CD4-positive, CD25-positive, alpha-beta regulatory T cell (primary cell): ENCODE measurements at places on chromosomes 6 and 20.

GRCh38 chr6:31049518-31049917 lies 39.2 kb downstream of the MUC22 start:
- no peak for DNase-seq

DNA sequence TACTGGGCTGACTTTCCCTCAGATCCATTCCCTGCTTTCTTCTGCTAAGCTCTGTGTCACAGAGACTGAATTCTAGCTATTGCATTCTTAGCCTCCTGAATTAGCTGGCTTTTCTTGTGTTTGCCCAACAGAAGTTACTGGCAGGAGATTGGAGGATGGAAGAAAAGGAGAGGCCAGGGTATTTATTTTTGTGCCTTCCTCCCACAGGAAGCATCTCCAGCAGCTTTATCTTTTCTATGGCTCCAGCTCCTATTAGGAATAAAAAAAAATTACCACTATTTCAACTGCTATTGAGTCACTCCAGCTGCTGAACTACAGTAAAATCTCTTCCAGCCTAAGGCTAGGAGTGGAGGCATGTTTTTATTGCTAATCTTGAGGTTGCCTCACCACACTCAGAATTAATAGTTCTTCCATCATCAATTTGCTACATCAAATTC lies 492.4 kb downstream of the RFPL4B start:
- no peak for DNase-seq

DNA sequence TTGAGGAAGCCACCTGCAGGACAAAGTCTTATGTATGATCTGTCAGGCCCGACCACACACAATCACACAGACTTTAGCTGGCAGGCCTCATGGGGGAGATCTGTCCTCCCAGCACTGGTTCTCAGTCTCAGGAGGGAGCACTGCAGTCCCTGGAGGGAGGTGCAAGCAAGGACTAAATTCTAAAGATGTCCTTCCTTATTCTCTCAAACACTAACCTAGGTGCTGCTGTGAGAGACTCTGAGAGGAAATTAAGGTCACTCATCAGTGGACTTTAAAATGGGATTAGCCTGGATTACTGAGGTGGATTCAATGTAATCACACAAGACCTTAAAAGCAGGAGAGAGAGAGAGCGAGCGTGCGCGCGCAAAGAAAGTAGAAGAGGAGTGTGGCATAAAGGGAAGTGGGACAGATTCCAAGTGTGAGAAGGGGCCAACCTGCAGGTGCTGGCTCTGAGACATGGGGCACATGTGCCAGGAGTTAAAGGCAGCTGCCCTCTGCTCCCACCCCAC lies 14.3 kb downstream of the GLO1 start:
- DNase-seq: no peak

DNA sequence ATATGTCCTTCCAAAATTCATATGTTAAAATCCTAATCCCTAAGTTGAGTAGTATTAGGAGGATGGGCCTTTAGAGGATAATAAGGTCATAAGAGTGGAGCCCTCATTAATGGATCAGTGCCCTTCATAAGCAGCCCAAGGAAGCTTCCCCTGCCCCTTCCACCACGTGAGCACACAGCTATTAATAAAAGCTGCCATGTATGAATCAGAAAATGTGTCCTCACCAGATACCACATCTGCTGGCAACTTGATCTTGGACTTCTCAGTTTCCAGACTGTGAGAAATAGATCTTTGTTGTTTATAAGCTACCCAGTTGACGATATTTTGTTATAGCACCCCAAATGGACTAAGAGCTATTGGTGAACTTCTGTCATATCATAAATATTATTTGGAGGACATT lies 207.7 kb upstream of the HDDC2 start:
- no peak for DNase-seq

DNA sequence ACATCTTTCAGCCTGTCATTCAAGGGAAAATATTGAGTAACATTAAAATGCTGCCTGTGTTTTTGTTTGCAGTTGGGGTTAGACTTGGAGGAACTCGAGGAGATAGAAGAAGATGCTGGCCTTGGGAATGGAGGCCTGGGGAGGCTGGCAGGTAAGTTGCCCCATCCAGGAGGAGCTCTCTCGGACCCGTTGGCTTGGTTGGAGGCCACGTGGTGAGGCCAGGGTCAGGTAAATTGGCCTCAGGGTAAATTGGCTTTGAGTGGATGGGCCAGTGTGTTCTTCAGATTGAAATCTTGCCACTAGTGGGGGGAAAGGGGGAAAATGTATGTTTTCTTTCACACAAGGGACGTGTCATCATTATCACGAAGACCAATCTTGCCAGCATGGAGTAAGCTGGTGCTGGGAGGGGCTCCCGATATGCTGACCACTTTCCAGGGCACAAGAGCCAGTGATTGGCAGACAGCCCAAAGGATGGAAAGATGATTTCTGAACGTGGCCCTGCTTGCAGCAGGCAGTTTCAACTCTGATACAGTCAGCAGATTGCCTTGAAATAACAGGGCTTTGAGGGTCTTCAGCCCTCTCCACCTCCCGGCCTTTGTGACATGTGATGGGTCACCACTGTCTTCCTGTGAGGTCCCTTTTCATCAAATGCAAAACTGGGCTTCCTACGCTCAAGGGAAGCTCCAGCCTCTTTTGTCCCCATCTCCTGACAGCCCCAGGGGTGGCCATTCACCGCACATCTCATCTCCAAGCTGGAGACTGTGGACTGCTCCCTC lies 21.4 kb downstream of the PYGB start:
- no peak for DNase-seq

DNA sequence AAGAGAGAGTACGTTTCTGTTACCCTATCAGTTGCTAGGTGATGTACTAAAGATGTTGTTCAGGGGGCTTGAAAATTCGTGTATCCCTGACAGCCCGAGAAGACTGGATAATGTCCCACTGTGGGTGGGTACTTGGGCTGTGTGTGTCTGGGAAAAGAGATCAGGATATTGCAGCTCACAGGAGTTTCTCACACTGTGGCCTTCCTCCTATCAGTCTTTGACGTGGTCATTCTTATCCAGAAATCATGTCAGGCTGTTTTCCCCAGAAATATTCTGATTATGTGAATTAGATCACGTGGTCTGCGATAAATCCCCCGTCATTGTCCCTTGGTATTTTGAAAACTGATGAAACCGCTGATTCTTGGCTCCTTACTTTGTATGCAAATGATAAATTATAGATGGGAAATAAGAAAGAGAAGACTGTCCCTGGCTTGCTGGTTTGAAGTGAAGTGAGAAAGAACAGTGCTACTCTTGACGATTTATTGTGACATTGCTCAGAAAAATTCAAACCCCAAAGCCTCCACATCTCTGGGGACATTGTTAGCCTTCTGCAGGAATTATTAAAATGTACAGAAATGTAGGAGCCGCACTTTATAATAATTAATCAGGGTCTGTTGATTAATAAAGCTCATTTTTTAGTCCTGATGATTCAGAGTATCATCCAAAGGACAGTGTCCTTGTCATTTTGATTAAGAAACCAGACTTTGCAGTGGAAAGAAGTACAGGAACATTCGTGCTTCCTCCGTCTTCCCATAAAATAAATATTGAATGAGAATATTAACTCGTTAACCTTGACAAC lies 167.5 kb upstream of the TSHZ2 start:
- no peak for DNase-seq

DNA sequence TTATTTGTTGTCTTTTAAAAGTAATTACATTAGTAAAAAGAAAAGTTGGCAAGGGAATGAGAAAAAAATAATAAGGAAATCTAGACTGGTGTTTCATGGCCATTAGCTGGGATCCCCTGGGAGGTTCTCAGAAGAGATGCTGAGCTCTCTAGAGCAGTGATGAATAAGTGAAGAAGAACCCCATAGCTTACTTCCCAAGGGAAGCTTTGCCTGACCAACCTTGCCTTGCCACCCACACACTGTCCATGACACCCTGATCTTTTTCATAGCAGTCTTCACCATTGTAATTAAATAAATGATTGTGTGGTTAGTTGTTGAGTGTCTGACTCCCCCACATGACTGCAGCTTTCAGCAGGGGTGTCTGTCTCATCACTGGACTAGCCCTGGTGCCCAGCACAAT lies 5.9 kb downstream of the C6orf163 start:
- DNase-seq: no peak
